ENCODE measurements at places on chromosomes 6 and 20.

DNA sequence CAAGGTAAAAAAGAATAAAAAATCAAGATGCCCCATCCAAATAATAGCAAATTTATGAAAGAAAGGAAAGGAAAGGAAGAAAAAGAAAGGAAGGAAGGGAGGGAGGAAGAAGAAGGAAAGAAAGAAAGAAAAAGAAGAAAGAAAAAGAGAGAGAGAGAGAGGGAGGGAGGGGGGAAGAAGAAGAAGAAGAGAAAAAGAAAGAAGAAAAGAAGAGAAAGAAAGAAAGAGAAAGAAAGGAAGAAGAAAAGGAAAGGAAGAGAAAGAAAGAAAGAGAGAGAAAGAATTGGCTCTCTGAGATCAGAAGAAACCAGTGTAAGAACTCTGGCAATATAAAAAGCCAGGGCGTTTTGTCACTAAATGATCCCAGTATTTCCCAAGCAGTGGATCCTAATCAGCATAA, 401.7 kb downstream of the EPHA7 start:
- DNase-seq = no peak

- DNase-seq = no peak
Measured at GRCh38 chr6:161254464-161255253, 19.2 kb downstream of the AGPAT4 start.

- no peak for DNase-seq
Measured at GRCh38 chr6:16486661-16487060, 248.3 kb downstream of the GMPR start.

GRCh38 chr6:170222498-170223471, 68.1 kb downstream of the DLL1 start:
- DNase-seq = no peak

DNA sequence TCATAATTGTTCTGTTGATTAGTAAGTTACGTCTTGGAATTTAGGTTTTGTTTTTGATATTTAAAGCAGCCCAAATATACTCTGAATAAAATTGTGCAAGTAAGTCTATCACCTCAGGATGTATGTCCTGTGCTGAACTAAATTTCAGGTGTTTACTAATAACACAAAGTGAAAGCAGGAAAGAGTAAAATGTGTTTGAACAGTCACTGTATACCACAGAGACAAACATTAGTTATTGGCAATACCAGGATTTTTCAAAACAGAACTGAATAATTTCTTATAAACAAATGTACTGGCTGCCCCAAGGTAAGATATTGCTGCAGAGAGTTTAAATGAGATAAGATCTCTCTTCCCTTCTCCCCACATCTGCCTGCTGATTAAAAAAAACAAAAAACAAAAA, 404.7 kb upstream of the RUNX2 start:
- DNase-seq = no peak

Data from amniotic stem cell (primary cell).